Peyer's patch (tissue), 4 donors: ENCODE measurements at places on chromosomes 2 and 18. TPM values are rescaled to one million over a fixed set of nuclear protein-coding genes. Genes with fewer than 3 reads are reported as not detected.

DNA sequence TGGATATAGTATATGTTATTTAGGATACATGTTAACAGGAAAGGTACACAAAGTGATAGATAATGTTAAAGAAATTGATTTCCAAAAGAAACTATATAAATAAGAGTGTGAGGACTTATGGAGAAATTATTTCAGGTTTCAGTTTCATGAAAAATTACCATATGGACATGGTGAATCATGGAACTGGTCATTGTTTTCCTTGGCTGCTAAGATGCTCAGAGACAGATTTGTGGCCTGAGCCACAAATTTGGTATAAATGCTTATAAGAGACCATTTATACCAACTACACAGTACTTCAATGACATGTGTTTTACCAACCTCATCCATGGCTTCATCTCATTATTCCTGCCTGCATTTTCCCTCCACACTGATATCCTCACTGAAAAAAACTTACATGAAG, 188.1 kb downstream of the FMNL2 start:
- no peak overlapping the region for H3K4me3 ChIP-seq
- H3K4me1 ChIP-seq = no peaks in the 10 kb centered on the region
- H3K27me3 ChIP-seq = no peaks in the 10 kb centered on the region
- no peak overlapping the region for H3K27ac ChIP-seq
- H3K36me3 ChIP-seq = no peaks in the 10 kb centered on the region

GRCh38 chr2:17765398-17765797, 11.5 kb downstream of the GEN1 start:
- no peak overlapping the region for H3K27ac ChIP-seq
- no peaks in the 10 kb centered on the region for H3K27me3 ChIP-seq
- no peaks in the 10 kb centered on the region for H3K4me1 ChIP-seq

The CXCR1 gene
- total RNA-seq = not detected

The RESP18 gene
- total RNA-seq = not detected

DNA sequence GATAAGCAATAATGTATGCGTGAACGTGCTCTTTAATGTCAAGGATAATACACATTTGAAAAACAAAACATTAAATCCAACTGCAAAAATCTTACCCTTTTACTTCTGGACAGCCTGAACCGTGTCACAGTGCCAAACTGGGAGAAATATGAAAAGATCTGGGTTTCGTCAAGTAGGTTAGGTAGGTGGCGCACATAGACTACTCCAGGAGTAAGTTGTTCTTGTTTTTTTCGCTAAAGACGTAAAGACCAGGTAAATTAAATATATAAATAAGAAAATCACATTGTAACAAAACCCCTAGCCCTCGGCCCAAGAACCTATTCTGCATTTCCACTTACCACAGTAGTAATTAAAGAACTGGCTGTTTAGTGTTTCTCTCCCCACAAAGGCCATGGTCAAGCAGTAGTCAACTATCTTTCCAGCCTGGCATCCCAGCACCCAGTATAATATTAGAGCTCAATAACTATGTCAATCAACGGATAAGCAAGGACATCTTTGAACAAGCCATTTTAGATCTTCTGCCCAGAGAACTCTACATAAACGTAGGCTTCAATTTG, 1.1 kb downstream of the NIFK start:
- H3K4me1 ChIP-seq = peaks cover 3% of the 10 kb centered on the region
- DNase-seq = no peak
- H3K27ac ChIP-seq = peak overlapping the region; percentile 78
- no peaks in the 10 kb centered on the region for H3K27me3 ChIP-seq
- H3K36me3 ChIP-seq = no peaks in the 10 kb centered on the region

DNA sequence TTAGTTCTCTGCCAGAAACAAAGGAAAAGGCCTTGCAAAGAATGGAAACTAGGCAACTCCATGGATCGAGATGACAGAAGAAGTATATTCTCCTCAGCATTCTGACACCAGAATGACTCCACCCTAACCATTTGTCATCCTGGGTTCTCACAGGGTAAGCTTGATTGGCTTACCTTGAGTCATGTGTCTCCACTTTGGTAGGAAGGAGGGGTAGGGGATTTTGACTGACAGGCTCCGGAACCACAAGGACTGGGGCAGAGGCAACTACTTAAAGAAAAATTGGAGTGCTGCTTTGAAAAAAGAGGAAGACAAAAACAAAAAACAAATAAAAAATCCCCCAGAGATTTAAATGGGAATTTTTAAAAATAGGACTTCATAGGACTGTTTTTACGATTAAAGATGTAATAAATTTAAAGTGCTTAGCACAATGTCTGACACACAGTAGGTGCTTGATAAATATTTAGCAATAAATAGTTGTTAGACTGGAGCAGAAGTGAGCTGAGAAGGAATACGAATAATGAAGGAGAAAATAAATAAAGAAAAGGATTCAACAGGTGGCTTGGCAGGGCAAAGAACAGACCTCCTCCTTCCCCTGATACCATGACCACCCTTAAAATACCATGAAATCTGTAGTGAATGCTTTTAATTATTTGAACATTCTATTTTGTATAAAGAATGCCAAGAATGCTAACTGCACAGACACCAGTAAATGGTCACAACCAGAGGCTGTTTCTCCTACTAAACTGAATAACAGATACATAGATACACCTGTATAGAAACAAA, 230.2 kb downstream of the CDCA7 start:
- no peaks in the 10 kb centered on the region for H3K27me3 ChIP-seq
- DNase-seq = no peak
- H3K27ac ChIP-seq = no peak overlapping the region
- no peaks in the 10 kb centered on the region for H3K36me3 ChIP-seq

The SF3B1 gene
- total RNA-seq = 434 TPM
